ENCODE measurements at places on chromosomes 11 and 22.

- DNase-seq: no peak
These were observed 3.7 kb downstream of the TMEM123 start for GRCh38 chr11:102448869-102449224.

GRCh38 chr11:74751303-74751702, 2.7 kb downstream of the RNF169 start:
- no peak for DNase-seq

DNA sequence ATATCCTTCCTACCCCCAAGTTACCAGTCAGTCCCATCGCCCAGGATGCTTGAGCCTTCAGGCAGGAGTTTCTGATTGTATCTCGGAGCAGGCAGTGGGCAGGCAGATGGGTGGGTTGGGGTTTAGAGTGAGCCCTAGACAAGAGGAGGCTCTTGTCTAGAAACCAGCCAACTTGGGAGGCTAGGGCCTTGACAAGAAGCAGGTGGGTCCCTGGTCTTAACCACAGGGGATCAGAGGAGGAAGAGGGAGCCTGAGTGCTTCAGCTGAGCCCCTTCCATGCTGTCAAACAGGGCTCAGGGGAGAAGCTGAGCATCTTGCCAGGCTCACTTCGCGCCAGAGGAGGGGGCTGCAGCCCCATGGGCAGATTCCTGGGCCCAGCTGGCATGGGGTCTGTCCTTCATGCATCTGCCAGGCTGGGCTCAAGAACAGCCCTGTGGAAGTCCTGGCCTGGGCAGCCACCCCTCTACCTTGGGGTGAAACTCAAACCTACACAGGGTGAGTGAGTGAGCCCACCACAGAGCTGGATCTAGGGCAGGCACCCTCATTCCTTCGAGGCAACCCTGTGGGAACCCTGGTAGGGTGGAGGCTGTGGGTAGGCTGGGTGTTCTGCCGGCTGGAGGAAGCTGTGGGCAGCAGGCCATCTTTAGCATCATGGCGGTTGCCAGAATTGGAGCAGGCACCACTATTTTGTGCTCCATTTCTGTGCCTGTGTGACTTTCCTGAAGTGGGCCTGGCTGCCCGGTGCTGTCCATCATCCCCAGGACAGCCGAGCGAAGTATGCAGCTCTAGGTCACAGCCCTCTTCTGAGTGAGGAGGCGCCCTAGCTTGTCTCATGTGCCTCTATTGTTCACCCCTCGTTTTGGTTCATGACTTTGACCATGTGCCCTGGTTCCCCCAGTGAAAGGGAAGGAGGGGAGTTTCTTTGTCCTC, 108.1 kb downstream of the MORC2 start:
- no peak for DNase-seq

DNA sequence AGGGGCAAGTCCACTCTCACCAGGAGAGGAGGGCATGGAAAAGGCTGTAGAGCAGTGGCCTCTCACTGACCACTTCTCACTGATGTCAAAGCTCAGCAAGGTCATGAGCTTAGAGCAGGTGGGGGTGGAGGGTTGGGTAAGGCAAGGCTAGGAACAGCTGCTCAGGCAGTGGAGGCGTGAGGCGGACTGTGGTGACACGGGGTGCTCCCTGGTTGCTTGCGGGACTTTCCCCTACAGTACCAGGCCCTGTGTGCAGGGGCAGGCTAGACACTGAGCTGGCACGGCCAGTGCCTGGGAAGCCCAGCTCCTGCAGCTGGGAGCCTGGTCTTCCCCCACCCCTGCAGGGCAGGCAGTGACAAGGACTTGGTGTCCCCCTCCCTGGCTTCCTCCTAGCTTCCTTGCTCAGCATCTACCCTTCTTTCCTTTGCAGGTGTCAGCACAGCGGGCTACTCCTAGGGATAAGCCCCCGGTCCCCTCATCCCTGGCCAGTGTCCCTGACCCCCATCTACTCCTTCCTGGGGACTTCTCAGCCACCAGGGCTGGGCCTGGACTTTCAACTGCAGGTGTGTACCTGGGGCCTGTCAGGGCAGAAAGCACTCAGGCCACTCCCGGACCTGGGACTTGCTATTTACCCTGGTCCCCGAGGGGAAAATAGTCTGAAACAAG, 45.6 kb downstream of the PISD start:
- DNase-seq: no peak

DNA sequence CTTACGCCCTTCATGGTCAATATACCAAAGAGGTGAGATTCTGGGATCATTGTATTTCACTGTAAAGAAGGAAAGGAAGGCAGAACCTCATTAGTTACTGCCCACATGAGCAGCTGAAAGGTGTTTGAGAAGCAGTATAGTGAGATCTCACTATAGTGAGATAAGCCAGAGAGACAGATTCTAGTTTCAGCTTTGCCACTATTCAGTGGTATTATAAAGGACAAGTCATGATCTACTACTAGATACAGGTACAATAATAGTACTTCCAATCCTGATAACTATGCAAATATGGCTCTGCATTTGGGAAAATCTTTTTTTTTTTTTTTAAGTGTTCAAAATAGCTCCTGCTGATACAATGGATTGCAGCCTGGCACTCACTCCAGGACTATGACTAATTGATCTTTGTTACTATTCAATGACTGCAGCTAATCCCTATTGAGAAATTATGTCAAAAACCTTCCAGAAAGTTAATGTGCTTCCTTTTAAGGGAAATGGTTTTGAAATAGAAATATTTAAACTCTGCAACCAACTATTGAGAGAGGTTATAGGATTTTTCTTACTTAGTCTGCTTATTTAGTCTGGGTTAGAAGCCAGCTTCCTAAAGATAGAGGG, 8.3 kb upstream of the DLAT start:
- DNase-seq: no peak

DNA sequence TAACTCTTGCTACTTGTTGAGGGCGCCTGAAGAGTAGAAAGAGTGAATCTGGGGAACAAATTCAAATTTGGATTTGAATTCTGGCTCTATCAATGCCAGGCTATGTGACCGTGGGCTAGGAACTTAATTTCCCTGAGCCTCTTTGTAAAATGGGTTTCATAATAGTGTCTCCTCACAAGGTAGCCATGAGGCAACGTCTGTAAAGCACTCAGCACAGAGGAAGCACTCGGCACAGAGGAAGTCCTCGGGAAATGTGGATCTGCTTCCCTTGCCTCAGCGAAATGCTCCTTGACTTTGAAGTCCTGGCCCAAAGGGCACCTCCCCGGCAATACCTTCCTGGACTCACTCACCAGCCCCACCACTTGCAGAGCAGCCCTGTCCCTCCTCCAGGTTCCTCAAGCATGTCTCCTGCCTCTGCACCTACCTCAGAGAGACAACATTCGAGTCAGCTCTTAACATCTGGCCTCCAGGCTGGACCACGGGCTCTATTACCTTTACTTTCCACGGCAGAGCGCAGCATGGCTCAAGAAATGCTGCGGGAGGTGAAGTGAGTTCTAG, 17.7 kb downstream of the CD6 start:
- no peak for DNase-seq

- DNase-seq: no peak
These were observed 166.7 kb upstream of the GUCY1A2 start for GRCh38 chr11:107184986-107185385.

GRCh38 chr11:118912742-118913410, 12.8 kb downstream of the BCL9L start:
- no peak for DNase-seq

DNA sequence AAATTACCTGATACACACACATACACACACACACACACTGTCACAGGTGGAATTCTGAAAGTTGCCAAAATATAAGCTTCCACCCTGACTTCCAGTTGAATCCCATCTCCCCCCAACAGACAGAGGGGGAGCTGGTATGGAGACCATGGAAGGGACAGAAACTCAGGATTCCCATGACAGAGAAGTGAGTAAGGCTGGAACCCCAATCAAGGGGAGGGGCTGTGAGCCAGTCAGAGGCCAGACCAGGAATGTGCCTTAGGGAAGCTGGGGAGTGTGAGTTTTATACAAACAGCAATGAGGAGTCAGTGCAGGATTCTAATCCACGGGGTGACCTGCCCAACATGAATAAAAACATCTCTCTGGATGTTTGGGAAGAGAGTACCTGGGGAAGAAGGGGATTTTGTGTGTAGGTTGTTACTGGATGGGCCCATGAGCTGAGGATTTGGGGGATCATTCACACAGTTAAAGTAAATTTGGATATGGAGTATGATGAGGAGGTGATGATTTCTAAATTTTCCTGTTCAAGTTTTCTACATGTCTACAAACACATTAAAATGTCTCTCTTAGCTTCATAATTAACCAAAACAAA, 38.7 kb upstream of the TOP3B start:
- DNase-seq: no peak

GRCh38 chr11:103988595-103988969, 47.9 kb upstream of the DDI1 start:
- no peak for DNase-seq

DNA sequence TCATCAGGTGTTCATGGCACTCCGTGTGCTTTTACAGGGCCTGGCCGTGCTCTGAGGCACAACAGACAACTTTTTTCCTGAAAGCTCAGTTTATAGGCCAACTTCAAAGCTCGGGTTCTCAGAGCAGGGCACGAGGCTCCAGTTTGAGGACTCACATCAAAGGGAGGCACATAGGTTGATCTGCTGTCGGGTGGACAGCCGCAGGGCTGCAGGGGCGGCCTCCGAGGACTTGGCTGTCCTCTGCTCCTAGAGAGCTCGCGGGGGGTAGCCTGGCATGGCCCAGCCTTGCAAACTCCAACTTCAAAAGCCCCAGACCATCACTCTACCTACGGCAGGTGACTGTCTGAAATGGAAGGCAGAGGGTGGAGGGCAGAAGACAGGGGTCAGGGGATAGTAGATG, 31.6 kb downstream of the C11orf58 start:
- DNase-seq: no peak

DNA sequence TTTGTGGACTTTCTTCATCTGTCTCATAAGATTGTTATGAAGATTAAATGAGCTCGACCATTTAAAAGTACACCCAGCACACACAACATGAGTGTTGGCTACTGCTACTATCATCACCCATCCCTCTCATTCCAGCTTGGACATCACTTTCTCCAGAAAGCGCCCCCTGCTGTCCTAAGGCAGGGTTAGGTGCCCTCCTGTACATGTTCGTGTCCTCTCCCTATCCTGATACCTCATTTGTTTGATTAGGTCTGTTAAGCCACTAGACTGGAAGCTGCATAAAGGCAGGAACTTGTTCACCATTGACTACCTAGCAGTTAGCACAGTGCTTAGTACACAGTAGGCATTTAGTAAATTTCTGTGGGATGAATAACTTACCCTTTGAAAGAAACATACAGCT, 85.5 kb downstream of the ENTHD1 start:
- DNase-seq: no peak

DNA sequence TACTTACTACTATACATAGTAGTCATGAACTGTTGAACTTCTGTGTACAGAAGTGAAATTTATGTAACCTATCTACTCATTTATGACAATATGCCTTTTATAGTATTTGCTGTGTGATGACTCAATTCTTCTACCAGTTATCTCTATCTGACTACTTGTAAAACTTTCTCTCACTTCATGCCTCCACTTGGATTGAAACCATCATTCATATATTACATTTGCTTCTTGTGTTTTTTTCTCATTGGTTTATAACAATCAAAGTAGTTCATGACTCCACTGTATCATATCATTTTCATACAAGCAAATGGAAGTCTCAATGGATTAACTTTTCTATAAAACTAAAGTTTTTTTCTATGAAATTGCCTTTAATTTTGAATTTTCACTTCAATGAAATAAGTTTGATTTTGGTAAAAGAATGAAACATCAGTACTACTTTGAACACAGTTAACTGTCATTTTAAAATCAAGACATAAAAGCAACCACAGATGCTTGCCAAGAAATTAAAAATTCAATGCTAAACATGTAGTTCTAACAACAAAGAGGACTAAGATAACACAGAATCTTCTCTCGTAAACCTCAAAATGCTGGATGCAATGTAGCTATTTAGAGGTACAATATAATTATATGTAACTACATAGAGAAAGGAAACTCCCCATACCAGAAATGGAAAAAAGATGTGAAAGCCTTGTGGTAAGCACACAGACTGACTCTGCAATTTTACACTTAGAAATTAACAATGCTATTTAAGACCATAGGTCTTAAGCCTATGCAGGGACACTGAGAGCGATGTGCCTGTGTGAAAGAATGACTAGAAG, 27.6 kb upstream of the EXPH5 start:
- no peak for DNase-seq

GRCh38 chr11:124791626-124792341, 8.4 kb downstream of the MSANTD2 start:
- no peak for DNase-seq

DNA sequence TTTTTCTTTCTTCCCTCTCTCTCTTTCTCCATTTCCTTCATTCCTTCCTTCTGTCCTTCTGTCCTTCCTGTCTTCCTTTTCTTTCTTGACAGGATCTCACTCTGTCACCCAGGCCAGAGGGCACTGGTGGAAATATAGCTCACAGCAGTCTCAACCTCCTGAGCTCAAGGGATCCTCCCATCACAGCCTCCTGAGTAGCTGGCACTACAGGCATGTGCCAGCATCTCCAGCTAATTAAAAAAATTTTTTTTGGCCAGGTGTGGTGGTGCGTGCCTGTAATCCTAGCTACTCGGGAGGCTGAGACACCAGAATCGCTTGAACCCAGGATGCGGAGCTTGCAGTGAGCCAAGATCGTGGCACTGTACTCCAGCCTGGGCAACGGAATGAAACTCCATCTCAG, 4.8 kb upstream of the DUSP8 start:
- no peak for DNase-seq

DNA sequence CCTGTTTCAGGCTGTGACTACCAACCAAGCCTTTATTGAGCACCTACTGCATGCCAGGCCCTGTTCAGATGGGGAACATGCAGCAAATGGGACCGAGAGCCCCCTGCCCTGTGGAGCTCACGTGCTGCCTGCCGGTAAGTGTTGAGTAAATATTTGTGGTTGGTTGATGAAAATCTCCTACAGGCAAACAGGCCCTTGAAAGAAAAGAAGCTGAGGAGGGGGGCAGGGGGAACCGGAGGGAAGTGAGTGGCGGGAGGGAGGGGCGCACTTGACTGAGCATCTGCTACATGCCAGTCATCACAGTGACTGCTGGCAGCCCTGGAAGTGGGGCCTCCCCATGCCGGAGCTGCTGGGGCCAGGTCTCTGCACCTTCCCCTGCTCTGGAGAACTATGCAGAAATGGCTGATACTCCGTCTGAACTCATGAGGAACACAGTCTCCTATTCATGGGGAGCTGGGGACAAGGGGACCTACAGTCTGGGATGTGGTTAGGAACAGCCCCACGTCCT, 34.2 kb downstream of the MACROD1 start:
- no peak for DNase-seq

GRCh38 chr11:67248653-67249052, 17.6 kb upstream of the GRK2 start:
- no peak for DNase-seq

GRCh38 chr11:80958361-80958760, 1517.5 kb upstream of the TENM4 start:
- no peak for DNase-seq
